ENCODE measurements at places on chromosomes 2 and 18.

- no peak for DNase-seq
These were observed 385.7 kb downstream of the MBD2 start for GRCh38 chr18:53838746-53839145.

DNA sequence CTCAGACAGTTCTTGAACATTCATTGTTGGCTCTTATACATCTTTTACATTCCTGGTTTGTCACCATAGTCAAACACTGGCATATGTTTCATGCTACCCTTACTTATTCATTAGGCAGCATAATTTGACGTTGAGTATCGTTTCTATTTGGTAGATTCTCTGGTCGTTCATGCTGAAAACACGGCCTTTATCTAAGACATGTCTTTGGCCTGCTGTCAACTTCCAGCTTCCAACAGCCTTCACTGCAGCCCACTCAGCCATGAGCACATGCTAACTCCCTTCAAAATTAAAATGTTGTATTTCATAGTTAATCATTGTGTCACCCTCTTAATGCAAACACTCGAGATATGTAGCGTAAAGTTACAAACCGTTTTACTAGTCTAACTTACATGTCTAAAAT, 493.0 kb upstream of the NRP2 start:
- no peak for DNase-seq

DNA sequence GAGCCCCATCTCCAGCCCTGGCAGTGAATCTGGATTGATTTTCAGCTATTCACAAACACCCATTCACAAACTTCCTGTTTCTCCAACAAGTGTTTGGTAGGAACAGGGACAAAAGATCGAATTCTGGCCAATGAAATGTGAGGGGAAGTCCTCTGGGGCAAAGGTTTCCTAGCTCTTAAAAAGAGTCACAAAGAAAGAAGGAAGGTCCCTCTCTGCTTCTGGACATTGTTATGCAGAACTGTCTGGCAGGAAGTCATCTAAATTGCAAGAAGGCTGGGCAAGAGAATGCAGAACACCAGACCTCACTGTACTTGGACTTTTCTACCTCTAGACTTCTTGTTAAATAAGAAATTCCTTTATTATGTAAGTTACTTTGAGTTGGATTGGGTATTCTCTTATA, 137.3 kb downstream of the CCDC148 start:
- DNase-seq = no peak

DNA sequence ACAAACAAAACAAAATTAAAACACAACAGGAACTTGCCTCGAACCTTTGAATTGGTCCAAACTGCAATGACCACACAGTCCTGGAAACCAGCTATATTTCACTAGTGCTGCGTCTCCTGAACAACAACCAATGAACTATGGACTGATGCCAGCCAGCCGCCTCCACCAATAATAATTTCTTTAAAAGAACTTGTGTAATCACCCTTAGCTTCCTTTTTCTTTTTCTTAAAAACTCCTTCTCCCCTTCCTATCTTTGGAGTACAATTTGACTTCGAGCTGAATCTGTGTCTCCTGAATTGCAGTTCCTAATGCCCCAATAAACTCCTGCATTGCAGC, 1.6 kb upstream of the CXXC1 start:
- DNase-seq = no peak

- DNase-seq = no peak
These were observed 348.2 kb upstream of the VRK2 start for GRCh38 chr2:57698392-57698791.

GRCh38 chr18:48199399-48199798, 209.8 kb downstream of the ZBTB7C start:
- no peak for DNase-seq

GRCh38 chr18:36388310-36388709, 90.8 kb downstream of the FHOD3 start:
- no peak for DNase-seq

DNA sequence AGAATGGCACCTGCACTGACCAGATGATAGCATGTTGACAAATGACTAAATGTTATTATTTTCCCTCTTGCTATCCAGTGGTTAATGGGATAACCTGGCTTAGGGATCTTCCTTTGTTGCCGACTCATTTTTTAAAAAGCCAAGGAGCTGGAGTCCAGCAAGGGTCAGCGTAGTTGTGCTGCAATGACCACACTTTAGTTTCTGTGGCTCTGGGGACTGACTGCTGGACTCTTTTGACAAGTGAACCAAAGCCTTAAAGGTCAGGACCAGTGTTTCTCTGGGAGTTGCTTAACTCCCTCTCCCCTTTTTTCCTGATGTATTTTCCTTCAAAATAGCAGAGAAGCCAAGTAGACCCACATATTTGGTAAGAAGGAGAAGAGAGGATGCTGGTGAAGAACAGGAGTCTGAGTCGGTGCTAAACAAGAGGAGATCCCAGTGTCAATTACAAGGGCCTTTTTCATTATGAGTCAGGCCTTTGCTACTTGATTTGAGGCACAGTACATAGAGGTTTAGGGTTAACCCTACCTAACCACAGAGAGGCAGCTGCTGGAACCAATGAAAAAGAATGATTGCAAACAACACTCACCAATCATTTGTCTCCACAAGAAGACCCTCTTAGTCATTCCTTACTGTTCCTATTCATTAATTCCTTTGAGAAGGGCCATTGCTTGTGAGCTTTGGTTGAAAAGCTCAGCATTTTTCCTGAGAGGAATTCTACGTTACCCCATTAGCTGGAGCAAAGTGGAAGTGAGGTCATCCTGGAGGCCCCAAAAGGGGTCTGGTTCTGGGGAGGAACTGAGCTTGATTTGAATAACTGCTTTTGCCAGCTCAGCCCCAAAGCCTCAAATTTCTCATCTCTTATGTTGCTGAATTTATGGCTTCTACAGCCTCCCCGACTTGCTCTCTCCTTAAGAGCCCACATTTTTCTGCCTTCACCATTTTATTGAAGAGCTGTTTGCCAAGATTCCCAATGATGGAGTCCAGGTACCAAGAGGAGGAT, 137.6 kb upstream of the HNMT start:
- DNase-seq = no peak

DNA sequence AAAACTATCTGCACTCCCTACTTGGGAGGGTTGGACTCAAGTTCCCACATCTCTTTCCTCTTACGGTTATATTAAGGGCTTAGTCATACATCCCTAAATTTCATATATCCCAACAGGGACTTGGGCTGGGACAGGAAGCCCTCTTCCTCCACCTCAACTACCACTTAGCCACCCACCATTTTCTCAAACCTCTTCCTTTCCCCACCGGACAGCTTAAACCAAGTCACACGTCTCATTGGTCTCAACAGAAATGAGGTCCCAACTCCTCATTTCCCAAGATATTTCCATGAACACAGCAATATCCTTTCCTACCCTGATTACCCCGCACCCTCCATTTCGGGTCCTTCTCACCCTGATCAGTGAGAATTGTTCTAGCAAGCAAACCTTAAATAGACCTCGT, 736 bp downstream of the ZSCAN30 start:
- DNase-seq = no peak

DNA sequence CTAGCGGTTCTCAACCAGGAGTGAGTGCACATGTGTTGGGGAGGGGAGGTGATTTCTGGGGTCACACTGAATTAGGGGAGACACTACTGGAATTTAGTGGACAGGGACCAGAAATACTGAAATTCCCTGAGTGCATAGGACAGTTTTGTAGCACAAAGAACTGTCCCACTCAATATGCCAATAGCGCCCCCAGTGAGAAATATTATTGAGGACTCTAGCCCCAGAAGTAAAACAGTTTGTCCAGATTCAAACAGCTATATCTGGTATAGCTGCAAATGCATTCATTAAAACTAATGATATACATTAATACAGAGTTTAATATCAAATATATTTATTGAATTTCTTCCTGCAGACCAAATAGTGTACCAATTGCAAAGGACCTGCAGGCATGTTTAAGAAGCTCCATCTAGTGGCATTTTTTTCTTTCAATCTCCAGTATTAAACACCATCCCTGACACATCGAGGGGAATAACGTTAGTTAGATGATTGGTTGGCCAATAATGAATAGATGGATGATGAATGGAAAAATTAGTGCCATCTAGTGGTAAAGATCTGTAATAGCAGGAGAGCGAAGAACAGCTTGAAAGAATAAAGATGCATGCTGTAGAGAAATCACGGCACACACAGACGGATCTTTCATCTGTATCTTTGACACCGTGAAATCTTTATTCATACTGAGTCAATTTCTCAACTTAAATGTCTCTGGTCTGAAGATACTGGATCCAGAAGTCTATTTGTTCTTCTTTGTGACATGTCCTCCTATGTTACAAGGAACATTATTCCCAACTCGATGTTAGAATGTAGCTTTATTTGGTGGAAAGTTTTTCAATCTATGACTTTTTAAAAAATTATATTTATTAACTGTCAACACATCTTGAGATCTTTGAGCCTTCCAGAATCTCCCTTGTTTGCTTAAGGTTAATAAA, 62.5 kb downstream of the DHRS9 start:
- no peak for DNase-seq

GRCh38 chr2:236363711-236364277, 99.6 kb upstream of the ASB18 start:
- no peak for DNase-seq

DNA sequence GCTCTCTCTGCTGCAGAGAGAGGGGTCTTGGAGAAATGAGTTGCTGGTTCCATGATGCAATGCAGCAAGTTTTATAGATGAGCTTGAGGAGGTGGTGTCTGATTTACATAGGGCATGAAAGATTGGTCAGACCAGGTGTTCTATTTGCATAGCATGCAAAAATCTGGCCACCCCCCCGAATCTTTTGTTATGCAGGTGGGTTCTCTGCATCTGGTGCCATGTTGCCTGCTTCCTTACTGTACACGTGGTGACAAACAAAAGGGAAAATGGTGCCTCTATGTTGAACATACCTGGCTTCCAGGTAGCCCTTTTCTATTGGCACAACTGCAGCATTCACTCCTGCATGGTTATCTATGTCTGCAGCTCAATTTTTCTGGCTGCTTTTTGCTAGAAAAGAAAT, 169.4 kb downstream of the GALNT1 start:
- no peak for DNase-seq

- DNase-seq = peak; percentile 30
These were observed 47.1 kb upstream of the CELF4 start for GRCh38 chr18:37612524-37613252.

GRCh38 chr18:41872206-41872605, 82.8 kb upstream of the PIK3C3 start:
- DNase-seq = no peak

DNA sequence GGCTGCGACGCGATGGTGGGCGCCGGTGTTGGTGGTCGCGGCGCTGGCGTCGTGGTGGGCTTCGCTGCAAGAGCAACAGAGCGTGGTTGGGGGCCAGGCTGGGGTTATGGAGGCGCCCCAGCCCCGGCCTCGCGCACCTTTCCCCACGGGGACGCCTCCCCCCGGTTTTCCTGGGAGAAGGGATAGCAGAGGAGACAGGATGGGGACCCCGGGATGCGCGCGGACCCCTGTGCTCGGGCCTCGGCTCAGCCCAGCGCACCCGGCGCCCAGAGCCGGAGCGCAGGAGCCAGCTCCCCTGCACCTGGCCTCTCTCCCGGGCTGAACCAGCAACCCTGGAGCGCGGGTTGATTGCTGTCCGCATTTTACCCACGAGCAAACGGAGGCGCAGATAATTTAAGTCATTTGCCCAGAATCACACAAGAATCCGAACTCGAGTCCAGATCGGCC, 1.0 kb downstream of the CD8A start:
- DNase-seq = no peak

DNA sequence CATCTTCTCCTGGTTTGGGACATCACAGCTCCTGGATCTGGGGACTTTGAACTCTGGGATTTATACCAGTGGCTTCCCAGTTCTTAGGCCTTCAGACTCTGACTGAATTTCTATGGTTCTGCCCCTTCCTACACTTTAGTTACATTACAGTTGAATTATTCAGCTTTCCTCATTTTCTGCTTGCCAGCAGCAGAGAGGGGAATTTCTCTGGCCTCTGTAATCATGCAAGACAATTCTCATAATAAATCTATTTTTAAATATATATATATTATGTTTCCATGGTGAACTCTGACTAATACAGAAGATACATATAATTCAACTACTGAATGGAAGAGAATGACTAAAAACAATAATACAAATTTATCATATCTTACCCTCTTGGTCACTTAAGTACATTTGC, 1478.6 kb upstream of the ACVR2A start:
- no peak for DNase-seq

DNA sequence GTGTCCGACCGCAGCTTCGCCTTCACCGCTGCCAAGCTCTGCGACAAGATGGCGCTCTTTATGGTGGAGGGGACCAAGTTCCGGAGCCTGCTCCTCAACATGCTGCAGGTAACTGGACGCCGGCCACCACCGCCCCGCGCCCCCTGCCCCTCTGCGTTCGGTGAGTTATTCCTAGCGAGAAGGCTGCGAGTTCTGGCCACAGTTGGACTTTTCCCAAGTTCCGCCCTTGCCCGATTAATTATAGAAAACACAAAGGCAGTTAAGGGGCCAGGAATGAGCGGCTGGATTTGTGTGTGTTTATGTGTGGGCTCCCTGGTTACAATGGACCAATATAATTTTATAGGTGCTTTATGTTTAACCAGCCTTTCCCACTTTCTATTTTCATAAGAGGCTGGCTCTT, 189.2 kb downstream of the SMAD7 start:
- DNase-seq = no peak

GRCh38 chr18:22841840-22842239, 91.3 kb upstream of the RBBP8 start:
- no peak for DNase-seq

DNA sequence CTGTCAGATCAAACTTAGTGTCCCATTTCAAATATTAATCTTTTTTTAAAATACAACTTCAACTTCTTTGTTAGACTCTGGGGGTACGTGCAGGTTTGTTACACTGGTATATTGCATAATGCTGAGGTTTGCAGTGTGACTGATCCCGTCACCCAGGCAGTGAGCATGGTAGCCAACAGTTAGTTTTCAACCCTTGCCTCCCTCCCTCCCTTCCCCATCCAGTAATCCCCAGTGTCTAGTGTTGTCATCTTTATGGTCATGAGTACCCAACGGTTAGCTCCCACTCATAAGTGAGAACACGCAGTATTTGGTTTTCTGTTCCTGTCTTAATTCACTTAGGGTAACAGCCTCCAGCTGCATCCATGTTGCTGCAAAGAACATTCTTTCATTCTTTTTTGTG, 23.9 kb downstream of the NOL10 start:
- DNase-seq = no peak

- DNase-seq = no peak
These were observed 55.6 kb upstream of the STAT1 start for GRCh38 chr2:191069606-191070005.

- DNase-seq = no peak
These were observed 61.8 kb upstream of the DCC start for GRCh38 chr18:52278191-52278590.

DNA sequence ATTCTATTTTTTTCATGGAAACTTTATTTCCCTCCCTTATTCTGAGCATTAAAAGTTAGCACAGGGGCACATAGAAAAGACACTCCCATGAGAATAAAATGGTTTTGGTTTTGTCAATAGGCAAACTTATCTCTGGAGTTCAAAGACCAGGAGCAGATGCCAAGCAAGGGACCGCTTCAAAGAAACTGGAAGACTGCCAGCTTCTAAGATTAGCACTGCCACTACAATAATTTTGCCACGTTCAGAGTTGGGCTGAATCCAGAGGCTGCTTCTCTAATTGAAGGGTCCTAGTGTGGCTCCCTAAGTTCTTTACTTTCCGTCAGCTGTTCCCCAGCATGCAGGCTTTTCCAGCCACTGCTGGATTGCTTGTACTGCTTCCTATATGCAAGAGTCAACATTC, 681.0 kb upstream of the GCFC2 start:
- no peak for DNase-seq

GRCh38 chr2:218782528-218782844, 539 bp downstream of the CYP27A1 start:
- DNase-seq = no peak

- DNase-seq = no peak
These were observed 182.2 kb upstream of the ATP5MC3 start for GRCh38 chr2:175363699-175364098.

GRCh38 chr2:36486521-36487044, 111.4 kb downstream of the FEZ2 start:
- DNase-seq = no peak
